Activated CD4-positive, alpha-beta memory T cell treated with anti-CD3 and anti-CD28 coated beads for 36 hours (primary cell): ENCODE measurements at places on chromosomes 12 and 14. TPM values are rescaled to one million over a fixed set of nuclear protein-coding genes. Genes with fewer than 3 reads are reported as not detected.

Gene HOXC6
- not detected for total RNA-seq

Gene BCL2L14
- 11.5 TPM for total RNA-seq

Gene LLPH
- 31.2 TPM for total RNA-seq

Gene GSG1
- total RNA-seq, result not detected

Gene RILPL2
- 16.6 TPM for total RNA-seq

Gene ENDOU
- total RNA-seq, result not detected

Gene KRT79
- not detected for total RNA-seq

Gene SERPINA1
- total RNA-seq, result 24.5 TPM

Gene PRORP
- 44.6 TPM for total RNA-seq

Gene M6PR
- 150 TPM for total RNA-seq

Gene CLEC4A
- total RNA-seq, result 1.2 TPM

Gene RBM23
- total RNA-seq, result 55.0 TPM

Gene CDCA3
- total RNA-seq, result 80.3 TPM

Gene CIPC
- 7.5 TPM for total RNA-seq

Gene WASHC3
- total RNA-seq, result 39.3 TPM

Gene TSHR
- total RNA-seq, result not detected

Gene ANKRD33
- not detected for total RNA-seq

Gene FAR2
- 9.2 TPM for total RNA-seq

Gene LHX5
- total RNA-seq, result not detected

Gene CPNE8
- 4.4 TPM for total RNA-seq

Gene TAS2R7
- total RNA-seq, result not detected

Gene L3HYPDH
- 7.8 TPM for total RNA-seq

Gene RAD9B
- 2.7 TPM for total RNA-seq

Gene ANKS1B
- total RNA-seq, result 1.0 TPM

Gene AEBP2
- 45.0 TPM for total RNA-seq

Gene DUSP6
- 87.9 TPM for total RNA-seq

Gene FAM222A
- total RNA-seq, result 0.55 TPM

Gene ZDHHC22
- not detected for total RNA-seq

Gene TAS2R31
- total RNA-seq, result 1.1 TPM

Gene PLA2G1B
- total RNA-seq, result not detected

Gene SMOC1
- not detected for total RNA-seq

Gene ADCY4
- total RNA-seq, result 2.4 TPM

Gene KRT83
- not detected for total RNA-seq

Gene PSMD9
- total RNA-seq, result 64.1 TPM

Gene KRT80
- not detected for total RNA-seq

Gene CIROP
- not detected for total RNA-seq

Gene TDP1
- total RNA-seq, result 99.3 TPM

Gene CLEC1A
- total RNA-seq, result not detected

Gene SFSWAP
- 44.3 TPM for total RNA-seq

Gene OSBPL8
- total RNA-seq, result 69.8 TPM

Gene PLEKHD1
- total RNA-seq, result 0.05 TPM

Gene PTCSC3
- not detected for total RNA-seq

Gene XPOT
- total RNA-seq, result 145 TPM

Gene DEGS2
- 1.3 TPM for total RNA-seq
